Stimulated activated CD4-positive, alpha-beta T cell treated with anti-CD3 and anti-CD28 coated beads, Interleukin-12 subunit alpha, Interleukin-12 subunit beta, amount 100 ng/mL, for 24 hours (primary cell): ENCODE measurements at places on chromosomes 6 and 20.

GRCh38 chr6:16409531-16410441 is 171.4 kb downstream of the GMPR start:
- DNase-seq: peak; percentile 29

DNA sequence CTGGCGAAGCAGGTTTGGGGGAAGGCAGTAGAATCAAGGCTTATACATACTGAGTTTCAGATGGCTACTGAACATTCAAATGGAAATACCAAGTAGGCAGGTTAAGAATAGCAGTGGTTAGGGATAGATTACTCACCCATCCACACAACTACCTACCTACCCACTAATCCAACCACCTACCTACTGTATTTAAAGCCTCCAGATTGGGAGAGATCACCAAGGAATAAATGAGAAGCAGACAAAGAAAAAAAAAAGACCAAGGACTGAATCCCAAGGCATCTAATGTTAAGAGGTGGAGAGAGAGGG is 68.3 kb upstream of the SMIM29 start:
- no peak for DNase-seq

GRCh38 chr6:106658469-106658868 is 29.1 kb downstream of the QRSL1 start:
- DNase-seq: no peak

DNA sequence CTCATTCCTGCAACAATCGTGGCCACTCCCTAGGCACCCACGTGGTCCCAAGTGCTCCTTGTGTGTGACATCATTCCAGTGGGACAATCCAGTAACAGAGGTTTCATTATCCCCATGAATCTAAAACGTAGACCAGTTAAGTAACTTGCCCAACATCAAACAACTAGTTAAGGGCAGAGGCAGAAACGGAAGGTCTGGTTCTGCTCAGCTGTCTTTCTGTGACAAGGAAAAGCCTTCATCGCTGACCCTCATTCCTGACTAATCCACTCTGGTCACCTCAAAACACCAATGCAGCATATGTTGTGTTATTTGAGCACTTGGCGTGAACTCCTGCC is 261.4 kb upstream of the JARID2 start:
- no peak for DNase-seq

DNA sequence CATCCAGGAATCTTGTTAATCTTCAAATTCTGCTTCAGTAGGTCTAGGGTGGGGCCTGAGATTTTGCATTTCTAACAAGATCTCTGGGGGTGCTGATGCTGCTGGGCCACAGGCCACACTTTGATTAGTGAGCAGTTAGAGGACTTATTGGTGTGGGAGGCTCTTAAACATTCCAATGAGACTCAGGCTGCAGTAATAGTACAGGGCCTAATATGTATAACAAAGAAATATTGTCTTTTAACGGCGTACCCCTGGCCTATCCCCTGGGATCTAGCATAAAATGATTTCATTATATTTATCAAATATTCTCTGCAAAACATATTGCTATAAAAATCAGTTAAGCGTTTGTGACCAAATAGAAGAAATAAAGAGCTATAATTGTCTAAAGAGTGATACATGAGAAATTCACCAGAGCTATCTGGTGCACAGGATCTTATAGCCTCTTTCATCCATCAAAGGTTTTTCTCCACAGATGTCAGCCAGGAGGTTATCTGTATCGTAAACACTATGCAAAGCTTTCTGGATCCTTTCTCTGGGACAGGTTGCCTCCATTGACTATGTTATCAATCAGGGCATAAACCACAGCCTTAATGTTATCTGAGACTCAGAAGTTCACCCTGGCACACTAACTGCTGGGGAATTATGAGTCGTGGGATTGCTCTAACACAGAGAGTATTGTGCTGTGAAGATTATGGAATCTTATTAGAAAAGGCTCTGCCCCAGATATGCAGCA is 488.5 kb upstream of the MAP3K7 start:
- no peak for DNase-seq

GRCh38 chr6:159422041-159422984 is 253.1 kb downstream of the FNDC1 start:
- DNase-seq: no peak

- DNase-seq: no peak
Measured at GRCh38 chr20:53202777-53203176, 230.6 kb downstream of the TSHZ2 start.

GRCh38 chr20:54524849-54525248 is 49.5 kb downstream of the DOK5 start:
- DNase-seq: no peak

DNA sequence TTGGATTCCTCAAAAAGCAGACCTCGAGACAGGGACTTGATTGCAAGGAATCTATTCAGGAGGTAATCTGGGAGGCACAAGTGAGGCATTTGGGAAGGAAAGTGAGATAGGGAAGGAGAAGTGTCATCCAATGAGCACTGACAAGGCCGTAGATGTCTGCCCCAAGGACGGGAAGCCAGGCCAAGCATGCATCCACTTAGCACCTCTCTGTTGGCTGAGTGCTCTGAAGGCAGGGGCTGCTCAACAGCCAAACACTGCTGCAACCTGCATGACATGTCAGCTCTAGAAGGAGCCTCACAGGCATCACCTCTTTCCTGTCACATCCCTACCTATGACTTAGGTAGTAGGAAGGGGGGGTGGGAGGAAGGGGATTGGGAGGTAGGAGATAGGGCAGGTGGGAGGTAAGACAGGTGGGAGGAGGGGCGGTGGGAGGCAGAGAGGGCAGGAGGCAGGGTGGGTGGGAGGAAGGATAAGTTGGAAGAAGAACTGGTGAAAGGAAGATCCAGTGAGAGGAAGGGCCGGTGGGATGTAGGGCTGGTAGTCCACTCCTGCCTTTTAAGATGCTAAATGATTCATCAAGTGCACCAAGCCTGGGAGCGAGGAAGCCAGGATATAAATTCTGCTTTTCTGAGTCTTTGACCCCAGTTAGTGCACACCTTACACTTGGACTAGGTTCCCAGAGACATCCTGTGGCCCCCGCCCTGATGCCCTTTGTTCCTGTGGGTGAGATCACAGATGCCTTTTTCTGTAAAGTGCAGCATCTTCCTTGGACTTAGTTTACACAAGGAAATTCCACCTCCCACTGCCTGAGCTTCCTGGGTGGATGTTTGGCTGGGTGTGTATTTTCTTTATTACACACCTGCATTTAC is 83.8 kb upstream of the NXT1 start:
- DNase-seq: no peak

DNA sequence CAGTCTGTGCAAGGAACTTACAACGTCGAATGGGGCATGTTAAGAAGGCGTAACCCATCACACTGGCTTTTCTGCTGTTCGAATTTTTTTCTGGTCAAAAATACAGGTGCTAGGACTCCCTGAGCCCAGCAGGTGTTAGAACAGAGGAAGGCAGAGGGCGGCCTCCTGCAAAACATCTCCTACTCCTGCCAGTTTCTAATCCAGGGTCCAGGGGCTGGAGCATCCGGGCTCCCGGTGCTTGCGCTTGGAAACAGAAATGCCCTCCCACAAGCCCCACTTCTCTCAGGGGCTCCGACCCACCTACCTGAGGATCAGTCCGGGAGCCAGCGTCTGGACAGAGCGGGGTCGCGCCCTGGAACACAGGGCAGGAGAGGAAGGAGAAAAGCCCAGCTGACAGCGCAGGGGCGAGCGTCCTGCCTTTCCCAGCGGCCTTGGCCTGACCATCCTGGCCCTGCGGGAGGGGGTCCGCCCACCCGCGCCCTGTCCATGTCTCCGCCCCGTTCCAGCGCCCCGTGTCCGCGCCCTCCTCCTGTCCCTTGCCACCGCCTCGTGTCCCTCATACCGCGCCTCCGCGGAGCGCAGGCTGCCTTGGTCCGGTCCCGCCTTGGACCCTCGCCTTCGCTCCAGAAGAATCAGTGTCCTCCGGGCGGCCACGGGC is 14.8 kb upstream of the LPA start:
- DNase-seq: no peak

DNA sequence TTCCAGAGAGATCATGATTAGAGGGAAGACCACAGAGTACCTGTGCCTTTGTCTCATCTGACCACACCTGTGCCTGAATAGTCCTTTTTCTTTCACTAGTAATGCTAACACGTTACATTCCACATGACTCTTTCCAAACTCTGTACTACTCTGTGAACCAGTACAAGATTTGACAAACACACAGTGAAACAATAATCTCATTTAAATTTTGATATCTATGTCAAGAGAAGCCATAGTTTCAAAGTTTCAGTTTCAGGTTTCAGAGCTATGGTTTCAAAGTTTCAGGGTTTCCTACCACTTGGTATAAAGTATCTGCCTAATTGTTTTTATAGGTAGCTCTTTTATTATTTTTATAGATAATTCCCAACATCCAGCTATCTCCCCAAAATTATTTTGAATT is 62.0 kb upstream of the PHACTR2 start:
- no peak for DNase-seq

- DNase-seq: no peak
Measured at GRCh38 chr20:12179692-12180091, 262.0 kb downstream of the BTBD3 start.
